ENCODE measurements at places on chromosomes 16 and 17.

- DNase-seq: no peak
These were observed 141.9 kb upstream of the SDK2 start for GRCh38 chr17:73785958-73786743.

GRCh38 chr17:47208744-47209488 is at the start of gene MYL4:
MYL4 (plus strand) TSS chr17:47209348; CDS start chr17:47209423, 75 bp downstream.
- no peak for DNase-seq

DNA sequence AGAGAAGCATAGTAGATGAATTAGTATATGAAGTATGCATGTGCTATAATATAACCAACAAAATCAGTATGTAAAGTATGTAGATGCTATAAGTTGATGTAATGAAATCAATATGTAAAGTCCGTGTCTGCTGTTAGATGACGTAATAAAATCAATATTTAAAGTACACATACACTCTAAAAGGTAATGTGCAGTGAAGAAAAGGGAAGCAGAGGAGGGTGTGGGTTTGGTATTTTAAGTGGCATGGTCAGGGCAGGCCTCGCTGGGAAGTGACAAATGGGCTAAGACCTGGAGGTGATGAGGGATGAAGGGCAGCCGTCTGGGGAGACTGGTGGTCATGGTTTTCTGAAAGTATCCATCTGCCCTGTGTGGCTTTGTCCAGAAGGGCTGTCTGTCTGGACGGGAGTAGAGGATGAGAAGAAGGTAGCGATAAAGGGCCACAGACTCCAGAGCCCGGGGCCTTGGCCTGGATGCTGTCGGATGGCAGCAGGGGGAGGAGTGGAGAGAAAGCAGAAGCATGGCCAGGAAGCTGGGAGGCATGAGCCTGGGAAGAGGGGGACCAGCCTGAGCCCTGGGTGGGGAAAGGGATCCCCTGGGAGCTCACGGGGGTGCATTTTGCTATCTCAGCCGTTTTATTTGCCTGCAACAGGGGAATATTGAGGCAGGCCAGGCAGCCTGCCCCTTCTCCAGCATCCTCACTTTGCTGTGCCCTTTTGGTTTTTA is 121.6 kb downstream of the NTN1 start:
- no peak for DNase-seq

DNA sequence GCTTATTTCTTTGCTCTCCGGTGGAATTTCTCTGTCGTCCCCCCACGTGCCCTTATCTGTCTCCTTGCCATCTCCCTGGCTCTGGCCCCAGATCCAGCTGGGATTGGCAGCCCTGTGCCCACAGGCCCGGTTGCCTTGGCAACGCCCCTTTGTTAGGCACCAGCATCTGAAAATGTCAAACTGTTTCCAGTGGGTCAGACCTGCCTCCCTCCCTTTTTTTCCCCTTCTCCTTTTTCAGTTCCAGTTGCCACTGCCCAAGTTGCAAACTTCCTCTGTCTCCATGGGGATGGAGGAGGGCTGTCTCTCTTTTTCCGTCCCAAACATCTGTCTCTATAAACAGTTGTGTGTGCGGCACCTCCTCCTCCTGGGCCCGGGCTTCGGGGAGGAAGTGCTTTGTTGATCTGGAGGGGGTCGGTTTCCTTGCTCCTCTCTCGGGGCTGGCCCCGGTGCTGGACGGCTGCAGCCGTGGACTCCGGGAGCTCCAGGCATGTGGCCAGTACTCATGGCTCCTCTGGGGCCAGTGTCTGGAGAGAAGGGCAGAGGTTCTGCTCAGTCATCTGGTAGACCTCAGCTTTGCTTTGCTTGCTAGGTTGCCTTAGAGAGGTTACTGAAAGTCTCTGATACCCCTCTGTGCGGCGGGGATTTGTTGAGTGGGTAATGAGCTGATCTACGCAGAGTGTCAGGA is 35.3 kb downstream of the SOCS3 start:
- no peak for DNase-seq

DNA sequence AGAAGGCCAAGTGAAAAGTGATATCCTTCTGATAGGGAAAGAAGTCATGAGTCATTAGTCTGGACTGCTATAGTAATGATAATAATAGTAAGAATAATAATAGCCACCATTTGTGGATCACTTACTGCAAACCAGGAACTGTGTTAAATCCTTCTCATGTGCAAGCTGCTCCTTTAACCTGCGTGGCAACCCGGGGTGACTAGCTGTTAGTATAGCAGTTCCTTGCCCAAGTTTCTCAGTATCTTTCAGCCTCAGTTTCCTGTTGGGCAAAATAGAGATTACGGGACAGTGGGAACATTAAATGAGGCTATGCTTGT is 129.5 kb downstream of the CDH13 start:
- DNase-seq: no peak

DNA sequence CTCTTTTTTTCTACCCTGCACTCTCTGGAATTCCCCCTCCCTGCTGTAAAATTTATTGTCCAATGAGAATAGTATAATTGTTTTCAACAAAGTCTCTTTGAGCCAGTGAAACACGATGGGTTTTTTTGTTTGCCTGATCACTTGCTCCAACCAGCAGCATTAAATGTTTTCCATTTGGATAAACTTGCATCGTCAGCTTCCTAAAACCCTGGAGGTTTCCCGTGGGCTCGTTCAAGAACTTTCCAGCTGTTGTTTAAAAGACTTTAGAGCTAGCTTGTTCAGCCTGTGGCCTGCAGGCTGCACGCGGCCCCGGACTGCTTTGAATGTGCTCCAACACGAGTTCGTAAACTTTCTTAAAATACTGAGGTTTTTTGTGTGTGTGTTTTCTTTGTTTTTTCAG is 14.9 kb downstream of the NAGPA start:
- no peak for DNase-seq

- DNase-seq: no peak
These were observed 35.7 kb upstream of the MYLK3 start for GRCh38 chr16:46783800-46784199.

- DNase-seq: peak; percentile 61
These were observed 542 bp downstream of the SLC39A11 start for GRCh38 chr17:73091770-73092522.

- DNase-seq: no peak
These were observed 14.9 kb downstream of the CNTNAP1 start for GRCh38 chr17:42697108-42697811.

GRCh38 chr17:40547079-40547784 is 18.0 kb downstream of the CCR7 start:
- peak; percentile 97 for DNase-seq

DNA sequence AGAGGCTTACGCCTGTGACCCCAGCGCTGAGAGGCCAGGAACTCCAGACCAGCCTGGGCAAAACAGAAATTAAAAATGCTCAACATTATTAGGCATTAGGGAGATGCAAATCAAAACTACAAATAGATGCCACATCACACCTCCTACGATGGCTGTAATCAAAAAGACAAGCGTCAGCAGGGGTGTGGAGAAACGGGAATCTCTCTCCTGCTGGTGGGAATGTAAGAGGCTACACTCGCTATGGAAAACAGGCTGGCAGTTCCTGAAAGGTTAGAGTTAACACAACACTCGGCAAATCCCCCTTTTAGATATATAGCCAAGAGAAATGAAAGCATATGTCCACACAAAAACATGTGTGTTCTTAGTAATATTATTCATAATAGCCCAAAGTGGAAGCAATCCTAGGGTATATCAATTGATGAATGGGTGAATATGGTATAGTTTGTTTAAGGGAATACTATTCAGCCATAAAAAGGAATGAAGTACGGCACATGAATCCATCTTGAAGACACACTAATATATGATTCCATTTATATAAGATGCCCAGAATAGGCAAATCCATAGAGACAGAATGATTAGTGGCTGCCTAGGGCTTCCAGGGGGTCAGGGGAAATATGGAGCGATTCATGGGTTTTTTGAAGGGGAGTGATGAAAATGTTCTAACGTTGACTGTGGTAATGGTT is 1.8 kb upstream of the NPRL3 start:
- DNase-seq: no peak

GRCh38 chr17:60160829-60161501 is 11.2 kb downstream of the CA4 start:
- DNase-seq: no peak

DNA sequence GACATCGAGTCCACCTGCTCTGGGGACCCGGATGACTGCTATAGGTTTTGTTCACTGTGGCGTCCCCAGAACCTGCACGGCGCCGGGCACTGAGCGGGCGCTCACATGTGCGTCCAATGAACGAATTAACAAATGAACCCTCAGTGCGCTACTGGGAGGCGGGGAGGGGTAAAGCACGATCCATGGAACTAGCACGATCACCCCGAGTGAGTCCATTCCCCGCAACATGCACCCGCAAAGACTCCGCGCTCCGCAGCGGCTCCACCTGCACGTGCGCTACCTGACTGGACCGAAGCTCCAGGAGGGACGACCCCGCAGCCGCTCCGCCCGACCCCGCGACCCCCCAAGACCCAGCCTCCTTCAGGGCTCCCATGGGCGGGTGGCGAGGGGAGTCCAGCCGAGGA is 491 bp downstream of the TRAP1 start:
- DNase-seq: peak; percentile 35

DNA sequence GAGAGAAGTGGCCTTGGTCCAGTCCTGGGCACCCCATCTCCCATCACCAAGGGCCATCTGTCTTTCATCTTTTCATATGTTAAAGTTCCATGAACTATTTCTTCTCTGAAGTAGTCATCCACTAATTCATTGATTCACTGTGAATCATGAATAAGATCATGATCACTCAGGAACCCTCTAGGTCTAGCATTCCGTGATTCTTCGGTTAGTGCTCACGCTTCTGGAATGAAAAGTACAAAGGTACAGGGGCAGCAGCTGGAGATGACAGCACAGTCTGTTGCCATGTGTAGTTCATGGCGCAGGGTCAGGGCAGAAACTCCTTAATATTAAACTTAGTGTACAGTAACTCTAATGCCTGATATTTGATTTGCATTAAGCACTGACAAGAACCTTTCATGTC is 127.1 kb downstream of the CDH13 start:
- DNase-seq: no peak

DNA sequence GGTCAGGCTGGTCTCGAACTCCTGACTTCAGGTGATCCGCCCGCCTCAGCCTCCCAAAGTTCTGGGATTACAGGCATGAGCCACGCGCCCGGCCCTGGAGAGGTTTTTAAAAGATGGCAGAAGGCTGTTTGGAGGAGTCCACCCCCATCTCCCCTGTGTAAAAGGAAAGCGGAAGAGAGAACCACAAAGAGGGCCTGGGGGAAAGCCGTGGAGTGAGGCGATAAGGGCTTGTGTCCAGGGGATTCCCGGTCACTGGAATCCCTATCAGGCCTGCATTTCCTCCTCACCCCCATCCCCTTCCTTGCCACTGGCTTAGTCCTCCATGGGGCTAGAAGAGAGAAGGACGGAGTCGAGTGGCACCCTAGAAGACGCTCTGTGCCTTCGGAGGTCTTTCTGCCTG is at the start of gene GP1BA:
GP1BA (plus strand) TSS at position 315 of the 400 bp plus-strand sequence. CDS start 328 bp downstream, outside the sequence.
- no peak for DNase-seq

All from mammary epithelial cell (primary cell).